ENCODE measurements at places on chromosomes 1 and 21.
A peak's percentile ranks its signal among the peaks of the same experiment; 100 is the strongest.

GRCh38 chr1:188043536-188044245 lies 1214.9 kb downstream of the PLA2G4A start:
- DNase-seq: no peak

DNA sequence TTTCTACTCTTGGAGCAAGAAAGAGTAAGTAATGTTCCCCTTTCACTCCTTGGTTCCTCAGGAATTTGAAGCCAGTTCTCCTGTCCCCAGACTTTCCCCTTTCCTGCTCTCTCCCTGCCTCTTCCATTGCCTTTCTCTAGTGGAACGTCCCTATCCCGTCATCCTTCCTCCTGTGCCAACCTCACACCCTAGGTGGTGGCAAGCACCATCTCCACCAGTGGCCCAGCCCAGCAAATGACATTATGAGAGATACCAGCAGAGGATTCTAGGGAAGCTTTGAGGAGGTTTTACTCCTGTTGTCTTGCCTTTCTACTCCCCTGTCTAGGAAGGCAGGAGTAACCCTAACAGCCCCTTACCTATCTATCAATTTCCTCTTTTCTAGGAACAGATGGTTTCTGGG lies 8.1 kb upstream of the TACSTD2 start:
- DNase-seq: no peak

DNA sequence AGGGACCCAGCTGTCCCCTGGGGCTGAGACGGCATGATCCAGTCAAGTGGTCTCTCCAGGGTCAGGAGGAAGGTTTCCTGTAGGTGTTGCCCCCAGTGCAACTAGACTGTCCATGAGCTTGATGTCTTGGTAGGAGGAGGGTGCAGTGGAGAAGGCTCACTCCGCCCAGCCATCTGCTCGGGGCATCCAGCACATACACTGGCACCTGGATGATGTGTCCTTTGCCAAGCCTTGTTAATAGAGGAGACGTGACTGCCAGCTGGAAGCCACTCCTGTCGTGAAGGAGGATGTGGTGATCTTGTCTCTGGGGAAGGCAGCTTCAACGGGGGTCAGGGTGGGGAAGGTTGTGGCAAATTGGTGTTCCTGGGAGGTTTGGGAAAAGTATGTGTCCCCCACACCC lies 6.2 kb downstream of the DISP3 start:
- no peak for DNase-seq

GRCh38 chr1:42529724-42530181 lies 66.7 kb downstream of the CCDC30 start:
- DNase-seq: peak; percentile 87

DNA sequence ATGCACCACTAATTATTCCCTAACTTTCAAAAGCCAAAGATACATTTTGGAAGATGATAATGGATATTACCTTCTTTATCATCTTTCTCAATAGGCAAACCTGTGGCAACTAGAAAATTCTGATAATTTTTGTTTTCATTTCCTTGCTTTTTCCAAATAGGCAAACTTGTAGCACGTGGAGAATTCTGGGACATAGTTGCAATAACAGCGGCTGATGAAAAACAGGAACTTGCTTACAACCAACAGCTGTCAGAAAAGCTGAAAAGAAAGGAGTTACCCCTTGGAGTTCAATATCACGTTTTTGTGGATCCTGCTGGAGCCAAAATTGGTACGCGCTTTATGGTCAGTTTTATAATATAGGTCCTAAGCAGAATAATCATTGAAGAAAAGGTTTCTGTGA lies 1.5 kb downstream of the FPGT start:
- DNase-seq: peak; percentile 55

DNA sequence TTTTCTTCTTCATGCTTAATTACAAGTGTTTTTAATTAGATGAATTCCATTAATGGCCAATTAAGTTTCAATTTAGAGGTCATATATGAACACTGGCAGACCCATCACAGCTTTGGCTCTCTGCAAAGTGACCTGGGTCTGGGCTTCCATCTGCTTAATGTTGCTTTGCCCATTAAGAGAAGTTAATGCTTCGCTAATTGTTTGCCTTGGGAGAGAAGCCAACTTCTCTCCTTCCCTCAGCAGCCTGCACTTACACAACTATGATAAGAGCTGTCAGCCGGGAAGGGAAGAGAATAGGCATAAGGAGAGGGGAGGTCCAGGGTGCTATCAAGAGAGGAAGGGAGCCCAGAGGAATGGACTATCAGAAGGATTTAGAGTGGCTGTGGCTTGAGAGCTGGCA lies 29.0 kb upstream of the CCDC190 start:
- DNase-seq: no peak

- no peak for DNase-seq
Measured at GRCh38 chr1:14535619-14536355, 62.7 kb upstream of the KAZN start.

DNA sequence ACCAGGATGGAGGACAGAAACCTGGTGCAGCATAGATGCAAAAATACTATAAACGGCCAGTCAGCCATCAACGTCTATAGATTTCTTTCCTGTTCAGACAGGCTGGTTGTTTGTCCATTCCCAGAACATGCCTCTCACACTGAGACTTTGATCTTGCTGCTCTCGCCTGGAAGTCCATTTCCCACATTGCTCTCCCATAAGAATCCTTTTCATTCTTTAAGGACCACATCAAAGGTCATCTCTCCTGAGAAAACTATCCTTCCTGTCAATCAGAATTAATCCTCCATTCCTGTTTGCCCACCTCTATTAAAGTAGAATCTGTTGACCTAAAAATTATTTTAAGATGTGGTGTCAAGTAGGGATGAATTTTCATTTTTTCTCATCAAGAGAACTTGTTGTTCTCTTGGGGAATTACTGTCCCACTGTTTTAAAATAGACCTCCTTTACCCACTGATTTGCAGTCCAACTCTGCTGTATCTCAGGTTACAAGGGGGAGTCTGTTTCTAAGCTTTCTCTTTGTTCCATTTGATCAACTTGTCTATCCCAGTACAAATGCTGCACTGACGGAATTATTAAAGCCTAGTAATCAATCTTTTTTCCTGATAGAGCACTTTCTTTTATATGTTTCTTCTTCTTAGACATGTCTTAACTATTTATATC lies 172.7 kb downstream of the PATJ start:
- DNase-seq: no peak

Data from suppressor macrophage treated with lipopolysaccharide for 4 hours (primary cell).